Epithelial cell of prostate (primary cell): ENCODE measurements at places on chromosomes 6 and 20.

DNA sequence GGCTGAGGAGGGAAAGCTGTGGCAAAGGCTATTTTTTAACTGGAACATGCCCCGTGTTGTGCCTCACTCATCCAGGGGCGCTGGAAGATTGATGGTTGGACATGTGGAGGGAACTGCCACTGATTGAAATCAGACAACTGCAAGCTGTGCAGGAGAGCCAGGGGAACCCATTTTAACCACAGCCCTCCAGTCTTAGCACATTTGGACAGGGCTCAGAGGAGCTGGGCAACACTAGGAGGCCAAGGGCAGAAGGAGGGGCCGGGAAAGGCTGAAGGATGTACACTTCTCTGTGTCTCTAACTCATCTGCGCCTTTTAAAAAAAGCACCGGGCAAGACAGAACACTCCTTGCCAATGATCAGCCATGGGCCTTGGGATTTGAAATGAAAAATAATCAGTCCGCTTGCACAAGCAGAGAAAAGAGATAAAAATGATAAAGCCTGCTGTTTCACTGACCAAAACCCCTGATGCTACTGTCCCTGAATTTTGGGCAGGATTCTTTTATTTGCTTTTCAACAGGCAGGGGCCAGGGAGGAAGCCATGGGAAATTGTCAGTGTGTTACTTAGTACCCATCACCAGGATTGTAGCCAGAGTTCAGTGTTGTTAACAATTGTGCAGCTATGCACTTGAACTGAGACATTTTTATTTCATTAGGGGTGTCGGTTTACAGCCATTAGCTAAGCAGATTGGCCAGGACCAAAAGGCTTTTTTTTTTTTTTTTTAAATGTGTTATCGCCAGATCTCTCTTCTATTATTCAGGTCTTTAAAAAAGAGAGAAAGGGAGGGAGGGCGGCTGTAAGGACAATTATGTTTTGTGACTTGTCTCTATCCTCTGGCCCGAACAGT, 109.3 kb upstream of the EYA4 start:
- no peak for DNase-seq

GRCh38 chr20:50717974-50718761, 13.2 kb upstream of the PARD6B start:
- DNase-seq, result no peak

GRCh38 chr6:36524871-36525270, 22.4 kb downstream of the STK38 start:
- no peak for DNase-seq

DNA sequence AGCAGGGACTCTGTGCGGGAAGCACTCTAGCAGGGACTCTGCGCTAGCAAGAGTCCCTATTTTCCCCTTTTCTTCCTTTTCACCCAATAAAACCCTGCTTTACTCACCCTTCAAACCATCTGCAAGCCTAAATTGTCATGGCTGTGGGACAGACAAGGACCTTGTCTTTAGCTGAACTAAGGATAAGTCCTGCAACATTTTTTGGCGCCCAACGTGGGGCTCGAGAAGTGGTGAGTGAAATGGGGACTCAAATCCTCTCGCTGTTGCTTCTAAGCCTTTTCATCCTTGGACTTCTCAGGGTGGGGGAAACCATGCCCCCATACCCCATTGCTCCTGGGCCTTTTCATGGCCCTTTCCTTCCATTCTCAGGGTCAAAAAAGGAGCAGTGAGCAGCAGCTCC, 46.4 kb downstream of the IMPG1 start:
- DNase-seq, result no peak

GRCh38 chr6:13454286-13455221, 32.8 kb downstream of the GFOD1 start:
- DNase-seq, result no peak

DNA sequence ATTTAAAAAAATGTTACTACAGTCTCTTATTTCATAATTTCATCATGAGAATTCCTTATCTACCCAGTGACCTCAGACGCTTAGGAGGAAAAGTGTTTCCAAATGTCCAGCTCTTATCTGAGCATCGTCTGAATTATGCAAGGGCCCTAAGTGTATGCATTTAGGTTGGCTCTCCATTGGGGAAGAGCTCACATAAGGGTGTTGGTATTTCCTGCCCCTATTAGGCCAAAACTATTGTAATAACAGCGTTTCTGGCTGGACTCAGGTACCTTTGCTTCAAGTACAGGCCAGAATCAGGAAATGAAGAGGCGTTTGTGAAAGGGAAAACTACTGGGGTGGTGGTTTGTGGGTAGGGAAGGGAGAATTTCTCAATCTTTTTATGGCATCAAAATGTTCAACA, 40.4 kb upstream of the SGK1 start:
- no peak for DNase-seq

- DNase-seq, result no peak
These were observed 125.0 kb downstream of the NFATC2 start for GRCh38 chr20:51417250-51418136.

DNA sequence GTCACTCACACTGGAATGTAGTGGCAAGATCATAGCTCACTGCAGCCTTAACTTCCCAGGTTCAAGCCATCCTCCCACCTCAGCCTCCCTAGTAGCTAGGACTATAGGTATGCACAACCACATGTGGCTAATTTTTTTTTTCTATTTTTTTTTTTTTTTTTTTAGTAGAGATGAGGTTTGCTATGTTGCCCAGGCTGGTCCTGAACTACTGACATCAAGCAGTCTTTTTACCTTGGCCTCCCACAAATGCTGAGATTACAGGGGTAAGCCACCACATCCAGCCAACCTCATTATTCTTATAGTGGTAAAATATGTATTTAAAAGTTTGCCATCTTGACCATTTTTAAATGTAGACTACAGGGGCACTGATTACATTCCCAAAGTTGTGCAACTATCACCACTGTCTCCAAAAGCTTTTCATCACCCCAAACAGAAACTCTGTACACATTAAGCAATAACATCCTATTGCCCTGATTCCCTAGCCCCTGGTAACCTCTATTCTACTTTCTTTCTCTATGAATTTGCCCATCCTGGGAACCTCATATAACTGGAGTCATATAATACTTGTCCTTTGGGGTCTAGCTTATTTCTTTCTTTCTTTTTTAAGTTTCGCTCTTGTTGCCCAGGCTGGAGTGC, 268.0 kb upstream of the JARID2 start:
- DNase-seq, result no peak

DNA sequence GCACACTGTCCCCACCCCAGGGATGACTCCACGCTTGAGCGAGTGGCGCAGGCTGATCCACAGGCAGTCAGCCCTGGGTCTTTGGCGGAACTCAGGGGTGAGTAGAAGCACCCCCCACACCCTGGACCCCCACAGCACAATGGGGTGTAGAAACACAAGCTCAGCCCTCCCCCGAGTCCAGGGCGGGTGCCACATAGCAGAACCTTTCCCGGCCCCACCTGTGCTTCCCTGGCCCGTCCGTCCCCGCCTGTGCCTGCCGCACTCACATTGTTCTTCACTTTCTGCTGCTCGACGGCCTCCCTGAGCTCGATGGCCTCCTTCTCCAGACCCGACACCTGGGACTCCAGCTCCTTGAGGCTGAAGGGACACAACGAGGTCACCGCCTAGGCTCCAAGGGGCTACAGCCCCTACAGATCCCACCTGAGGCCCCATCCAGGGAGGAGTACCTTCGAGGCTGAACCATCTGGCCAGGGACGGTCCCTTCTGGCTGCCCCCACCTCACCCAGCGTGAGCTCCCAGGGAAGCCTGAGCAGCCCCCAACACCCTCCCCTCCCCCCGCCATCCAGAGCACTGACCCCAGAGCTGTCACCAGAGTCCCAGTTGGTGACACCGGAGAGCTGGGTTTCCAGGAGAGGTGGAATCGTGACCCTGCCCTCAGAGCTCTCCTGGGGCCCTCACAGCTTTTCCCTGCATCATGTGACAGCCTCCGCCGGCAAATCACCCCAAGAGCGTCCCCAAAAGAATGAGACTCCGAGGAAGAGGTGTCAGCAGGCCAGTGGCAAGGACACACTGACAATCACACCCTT, 55.6 kb downstream of the DSTN start:
- no peak for DNase-seq

DNA sequence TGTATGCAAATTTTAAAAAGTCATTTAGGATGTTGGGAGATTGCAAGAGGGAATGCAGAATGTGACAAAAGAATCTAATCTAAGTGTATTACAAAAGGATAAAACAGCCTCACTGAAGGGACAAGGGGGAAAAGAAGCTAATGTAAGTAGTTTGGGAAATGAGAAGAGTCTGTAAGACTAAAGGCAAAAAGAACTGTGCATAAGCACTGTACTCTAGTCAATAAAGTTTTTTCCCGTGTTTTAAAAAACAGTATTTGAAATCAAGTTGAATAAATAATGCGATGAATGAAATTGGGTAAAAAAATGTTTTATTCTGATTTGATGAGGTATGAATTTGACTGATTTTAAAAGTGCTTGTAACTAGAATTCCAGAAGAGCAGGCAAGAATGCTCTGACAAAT, 149.8 kb downstream of the VEGFA start:
- no peak for DNase-seq

GRCh38 chr6:41568585-41569384, 22.6 kb downstream of the FOXP4 start:
- DNase-seq, result no peak

DNA sequence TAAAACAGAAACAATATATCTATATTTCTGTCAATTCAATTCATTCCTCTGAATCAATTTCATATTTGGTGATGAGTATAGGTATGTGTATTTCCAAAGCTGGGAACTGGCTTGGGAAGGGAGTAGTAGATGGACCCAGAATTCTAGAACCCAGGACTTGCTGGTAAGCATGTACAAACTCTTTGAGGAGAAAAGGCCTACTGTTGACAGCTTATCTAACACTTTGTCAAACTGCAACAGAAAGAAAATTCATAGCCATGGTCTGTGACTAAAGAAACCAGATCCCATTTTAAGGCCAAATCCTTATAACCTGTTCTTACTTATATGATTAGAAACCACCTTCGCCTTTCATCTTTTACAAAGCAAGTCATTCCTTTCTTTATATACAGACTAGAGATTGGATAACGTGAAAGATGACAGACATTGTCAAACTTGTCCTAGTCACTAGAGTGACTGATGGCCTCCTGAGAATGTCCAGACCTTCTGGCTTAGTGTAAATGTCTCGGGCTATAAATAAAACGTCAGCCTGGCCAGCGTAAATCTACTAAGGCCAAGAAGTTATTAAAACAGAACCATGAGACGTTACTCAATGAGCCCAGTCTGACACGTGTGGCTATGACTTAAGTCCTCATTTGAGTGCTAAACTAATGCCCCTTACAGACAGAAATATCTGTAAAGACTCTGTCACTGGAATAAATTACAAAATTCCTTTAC, 152.3 kb downstream of the ALDH8A1 start:
- no peak for DNase-seq

GRCh38 chr6:140571145-140571544, 1196.7 kb upstream of the CITED2 start:
- no peak for DNase-seq

DNA sequence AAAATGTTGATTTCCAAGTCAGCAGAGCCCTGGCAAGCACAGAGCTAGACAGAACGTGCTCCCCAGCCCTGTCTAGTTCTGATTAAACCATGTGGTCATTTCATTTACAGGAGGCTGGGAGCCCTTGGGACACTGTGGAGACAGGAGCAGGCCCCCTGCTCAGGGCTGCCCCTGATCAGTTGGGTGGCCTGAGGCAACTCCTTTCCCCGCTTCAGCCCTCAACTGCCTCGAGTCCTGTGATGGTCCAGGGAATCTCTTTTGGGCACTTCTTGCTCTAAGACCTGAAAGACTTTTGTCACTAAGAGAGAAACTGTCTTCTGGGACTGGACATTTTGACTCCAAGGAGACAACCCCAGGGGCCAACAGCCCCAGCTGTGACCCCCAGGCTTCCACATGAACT, 13.5 kb downstream of the DYNLRB1 start:
- no peak for DNase-seq

DNA sequence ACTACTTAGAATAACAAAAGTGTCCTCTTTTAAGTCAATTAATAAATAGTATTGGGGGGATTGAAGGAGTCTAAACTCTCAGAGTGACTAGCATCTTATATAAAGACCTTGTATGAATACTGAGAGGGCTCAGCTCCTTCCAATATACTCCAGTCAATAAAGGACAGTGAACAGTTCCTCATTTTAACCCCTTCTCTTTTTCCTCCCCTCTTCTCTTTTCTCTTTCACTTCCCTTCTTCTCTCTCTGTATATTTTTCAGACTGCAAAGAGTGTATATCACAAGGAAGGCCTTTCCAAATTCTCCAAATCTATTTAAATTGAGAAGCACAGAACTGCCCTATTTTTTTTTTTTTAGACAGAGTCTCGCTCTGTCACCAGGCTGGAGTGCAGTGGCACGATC, 99.5 kb downstream of the CD164 start:
- DNase-seq, result no peak

GRCh38 chr6:42137194-42137753, 5.1 kb downstream of the C6orf132 start:
- DNase-seq, result no peak

GRCh38 chr6:34130862-34131261, 15.0 kb downstream of the GRM4 start:
- no peak for DNase-seq

GRCh38 chr6:170012037-170012330, 260.6 kb downstream of the ERMARD start:
- DNase-seq, result no peak

GRCh38 chr6:133610227-133610840, 278.6 kb upstream of the TCF21 start:
- no peak for DNase-seq

GRCh38 chr20:45266977-45267376, 12.6 kb upstream of the SLPI start:
- no peak for DNase-seq

- DNase-seq, result no peak
These were observed 83.0 kb downstream of the ZHX3 start for GRCh38 chr20:41234546-41234945.

GRCh38 chr6:145891126-145891525, 73.0 kb downstream of the SHPRH start:
- DNase-seq, result no peak

- DNase-seq, result no peak
These were observed 53.2 kb downstream of the SAMD5 start for GRCh38 chr6:147561726-147562125.

- peak; percentile 6 for DNase-seq
These were observed 124.3 kb upstream of the TSHZ2 start for GRCh38 chr20:52847731-52848359.

GRCh38 chr6:3315841-3316240, 57.1 kb downstream of the PSMG4 start:
- DNase-seq, result no peak

GRCh38 chr20:37346535-37347346, 801 bp downstream of the SRC start:
- DNase-seq, result no peak

- no peak for DNase-seq
These were observed 94.9 kb downstream of the RFX6 start for GRCh38 chr6:116971959-116972358.
